ENCODE measurements at places on chromosomes 1 and 21.

DNA sequence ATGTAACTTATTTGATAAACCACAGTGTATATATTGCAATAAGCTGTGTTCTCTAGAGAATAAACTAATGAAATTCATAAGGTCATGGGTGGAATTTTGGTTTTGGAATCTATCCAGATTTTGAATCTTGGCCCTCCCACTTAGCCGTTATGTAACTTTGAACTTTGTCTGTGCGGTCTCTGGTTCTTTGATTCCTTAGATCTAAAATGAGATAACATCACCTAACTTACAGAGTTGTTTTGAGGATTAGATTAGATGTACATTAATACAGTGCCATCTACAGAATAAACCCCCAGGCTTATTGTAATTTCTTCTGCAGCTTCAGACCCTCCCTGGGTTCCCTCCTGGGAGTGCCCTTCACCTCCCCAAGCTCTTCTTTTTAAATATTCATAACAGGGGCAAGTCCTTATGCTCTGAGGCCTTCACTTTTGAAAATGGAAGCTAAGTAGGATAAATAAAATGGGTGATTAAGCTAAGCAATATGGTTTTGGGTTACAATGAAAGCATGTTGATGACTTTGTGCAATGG is 124.3 kb downstream of the ATG4C start:
- DNase-seq, result no peak

DNA sequence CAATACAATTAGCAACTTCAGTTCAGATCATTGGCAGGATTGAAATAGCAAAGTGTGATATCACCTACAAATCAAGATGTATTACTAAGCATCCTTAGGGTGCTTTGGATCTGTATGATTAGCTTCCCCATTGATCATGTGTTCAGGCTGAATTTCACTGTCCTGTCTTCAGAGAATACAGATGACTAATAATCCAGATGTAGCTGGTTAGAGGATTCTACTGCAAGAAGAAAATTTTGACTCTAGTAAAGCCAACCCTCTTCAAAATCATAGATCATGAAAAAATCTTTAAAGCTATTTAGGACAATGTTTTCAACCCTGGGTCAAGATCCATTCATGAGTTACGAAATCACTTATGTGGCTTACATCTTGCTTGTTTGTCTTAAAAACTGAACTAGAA is 184.4 kb downstream of the PTGER3 start:
- DNase-seq, result no peak

- DNase-seq, result no peak
Measured at GRCh38 chr1:45206808-45207623, 611 bp upstream of the ZSWIM5 start.

- DNase-seq, result no peak
Measured at GRCh38 chr1:41645062-41645461, 160.6 kb upstream of the EDN2 start.

GRCh38 chr1:237814319-237814924 is 76.3 kb downstream of the ZP4 start:
- no peak for DNase-seq

- no peak for DNase-seq
Measured at GRCh38 chr1:154422521-154422920, 17.4 kb downstream of the IL6R start.

DNA sequence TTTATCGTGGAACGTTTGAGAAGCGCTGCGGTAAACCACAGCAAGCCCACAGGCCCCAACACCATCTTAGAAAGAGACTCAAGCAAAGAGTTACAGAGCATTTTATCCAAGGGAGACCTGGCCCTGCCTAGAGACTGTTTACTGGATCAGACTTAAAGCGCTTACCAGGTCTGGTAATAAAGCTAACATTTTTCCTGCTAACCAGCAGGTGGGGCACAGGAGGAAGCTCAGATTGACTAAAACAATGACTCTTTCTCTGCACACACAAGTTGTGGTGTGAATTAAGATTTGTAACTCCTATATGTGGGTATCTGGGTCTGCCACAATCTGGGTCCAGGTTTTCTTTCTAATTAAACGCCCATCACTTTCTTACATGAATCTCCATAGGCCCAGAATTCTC is 136.5 kb upstream of the ETS2 start:
- DNase-seq, result no peak

DNA sequence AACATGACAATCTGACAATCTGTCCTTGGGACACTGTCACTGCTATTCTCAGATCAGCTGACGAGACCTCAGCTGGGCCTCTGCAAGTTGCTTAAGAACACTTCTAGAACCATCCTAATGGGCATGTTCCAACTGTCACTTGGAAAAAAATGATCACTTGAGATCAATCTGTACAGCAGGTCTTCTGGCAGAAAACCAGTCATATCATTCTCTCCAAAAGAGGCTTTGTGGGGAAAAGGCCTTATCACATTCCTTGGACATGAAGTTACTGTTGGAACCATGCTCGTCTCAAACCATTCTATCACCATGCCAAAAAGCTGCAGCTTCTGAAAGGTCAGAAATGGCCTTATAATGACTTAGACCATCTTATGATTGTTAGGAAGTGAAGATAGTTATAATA is 744.2 kb downstream of the USP25 start:
- DNase-seq, result no peak

DNA sequence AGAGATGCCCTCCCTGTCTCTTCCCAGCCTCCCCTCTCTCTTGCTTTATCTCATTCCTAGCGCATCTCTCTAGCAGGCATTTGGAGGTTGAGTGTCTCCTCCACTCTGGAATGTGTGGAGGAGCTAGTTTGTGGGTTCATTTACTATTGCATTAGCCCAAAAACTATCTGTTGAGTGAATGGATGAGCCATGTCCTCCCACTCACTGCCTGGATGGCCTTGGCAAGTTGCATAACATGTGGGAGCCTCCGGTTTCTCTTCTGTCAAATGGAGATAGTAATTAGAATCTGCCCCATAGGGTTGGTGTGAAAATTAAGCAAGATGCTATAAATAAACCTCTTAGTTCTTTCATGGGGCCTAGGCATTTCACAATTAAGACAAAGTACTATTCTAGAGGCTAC is 181.8 kb downstream of the KAZN start:
- no peak for DNase-seq

- DNase-seq, result no peak
Measured at GRCh38 chr1:119254067-119254720, 113.7 kb upstream of the WARS2 start.

DNA sequence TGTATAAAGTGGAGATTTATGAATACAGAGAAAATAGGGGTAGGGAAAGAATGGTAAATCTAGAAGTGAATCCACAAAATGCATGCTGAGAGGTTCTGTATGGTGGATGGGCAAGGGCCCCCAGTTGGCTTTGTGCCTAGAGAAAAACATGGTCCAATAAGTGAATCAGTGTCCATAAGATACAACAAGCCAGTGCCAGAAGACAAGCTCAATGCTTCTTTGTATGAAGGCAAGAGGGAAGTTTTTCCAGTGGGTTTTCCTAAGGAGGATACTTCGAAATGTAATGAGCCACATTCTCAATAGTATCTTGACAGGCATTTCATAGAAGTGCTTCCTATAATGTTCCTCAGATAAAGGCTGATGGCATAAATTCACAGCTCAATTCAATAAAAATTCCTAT is 169.4 kb upstream of the HMCN1 start:
- DNase-seq, result no peak

DNA sequence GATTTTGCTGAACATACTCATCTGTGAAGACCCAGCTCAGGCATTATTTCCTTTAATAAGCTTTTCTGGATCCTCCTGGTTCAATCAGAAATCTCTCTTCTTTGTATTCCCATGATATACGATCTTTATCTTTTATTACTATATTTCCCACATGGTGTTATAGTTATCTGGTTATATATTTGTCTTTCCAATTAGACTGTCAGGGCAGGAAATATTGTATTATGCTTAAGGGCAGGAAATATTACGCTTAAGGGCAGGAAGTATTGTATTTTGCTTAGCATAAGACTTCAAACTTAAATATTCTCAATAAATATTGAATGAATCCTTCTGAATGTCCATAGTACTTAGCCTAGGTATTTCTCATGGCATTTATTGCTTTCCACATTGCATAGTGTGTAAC is 122.2 kb downstream of the COQ8A start:
- no peak for DNase-seq

- DNase-seq, result no peak
Measured at GRCh38 chr1:212513586-212513985, 80.9 kb downstream of the NENF start.

DNA sequence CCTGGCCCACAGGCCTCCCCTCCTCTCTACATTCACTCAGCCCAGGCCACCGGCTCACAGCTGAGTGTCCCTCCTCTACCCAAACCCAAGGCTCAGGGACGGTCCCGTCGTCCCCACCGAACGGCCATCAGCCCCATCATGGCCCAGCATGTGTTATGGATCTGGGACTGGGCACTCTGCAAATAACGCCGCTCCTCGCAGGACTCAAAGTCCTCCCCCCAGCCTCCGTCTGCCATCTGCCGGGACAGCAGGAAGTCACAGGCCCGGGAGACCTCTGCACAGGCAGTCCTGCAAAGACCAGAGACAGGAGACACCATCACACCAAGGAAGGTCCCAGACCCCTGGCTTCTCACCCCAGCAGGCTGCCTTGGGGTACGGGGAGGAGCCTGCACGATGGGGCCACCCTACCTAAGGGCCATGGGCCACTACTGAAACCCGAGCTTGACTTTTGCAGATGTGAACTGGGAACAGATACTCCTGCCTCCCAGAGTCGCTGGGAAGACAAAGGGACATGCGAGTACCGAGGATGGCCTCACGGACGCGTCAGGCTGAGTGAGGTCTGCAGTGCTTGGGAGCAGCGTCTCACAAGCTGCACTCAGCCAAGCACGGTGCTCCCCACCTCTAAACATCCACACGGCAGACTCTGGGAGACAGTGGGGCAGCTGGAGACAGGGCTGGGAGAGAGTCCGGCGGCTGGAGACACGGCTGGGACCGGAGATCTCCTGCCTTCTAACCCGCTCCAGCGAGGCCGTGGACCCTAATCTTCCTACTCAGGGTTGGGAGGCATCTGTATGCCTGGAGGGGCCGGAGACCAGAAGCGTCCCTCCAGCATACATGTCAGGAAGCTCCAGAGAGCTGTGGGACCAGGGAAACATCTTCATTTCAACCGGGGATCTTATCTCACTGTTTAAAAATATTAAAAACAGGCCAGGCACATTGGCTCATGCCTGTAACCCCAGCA is 10.4 kb upstream of the SPATC1L start:
- DNase-seq, result no peak

DNA sequence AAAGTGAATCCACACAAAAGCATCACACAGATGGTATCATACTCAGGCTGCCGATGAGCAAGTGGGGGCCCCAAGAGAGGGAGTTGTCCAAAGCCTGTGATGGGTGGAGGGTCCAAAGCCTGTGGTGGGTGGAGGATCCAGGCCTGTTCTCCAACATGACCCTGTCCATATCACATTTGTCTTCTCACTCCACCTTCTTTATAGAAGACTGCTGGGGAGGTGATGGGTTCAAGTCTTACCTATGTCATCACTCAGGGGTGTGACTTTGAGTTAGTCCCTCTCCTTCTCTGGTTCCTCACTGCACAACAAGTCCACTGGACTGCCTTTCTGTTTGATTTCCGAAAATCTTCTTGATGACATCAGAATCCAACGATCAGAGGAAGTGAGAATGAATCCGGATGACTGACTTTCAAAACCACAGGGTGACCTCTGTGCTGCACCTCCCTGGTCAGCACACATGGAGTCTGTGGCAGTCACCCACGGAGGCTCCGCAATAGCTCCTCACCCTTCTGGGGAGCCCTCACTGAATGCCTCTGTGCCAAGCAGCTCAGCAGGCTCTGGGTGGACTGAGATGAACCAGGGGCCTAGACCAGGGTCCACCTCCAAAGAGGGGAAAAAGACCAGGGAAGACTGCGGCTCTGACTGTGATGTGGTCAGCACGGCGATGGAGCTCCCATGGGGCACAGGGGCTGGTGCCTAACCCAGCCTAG is 166.8 kb downstream of the HIVEP3 start:
- DNase-seq, result no peak

- DNase-seq, result no peak
Measured at GRCh38 chr1:198179556-198179981, 22.8 kb downstream of the NEK7 start.

DNA sequence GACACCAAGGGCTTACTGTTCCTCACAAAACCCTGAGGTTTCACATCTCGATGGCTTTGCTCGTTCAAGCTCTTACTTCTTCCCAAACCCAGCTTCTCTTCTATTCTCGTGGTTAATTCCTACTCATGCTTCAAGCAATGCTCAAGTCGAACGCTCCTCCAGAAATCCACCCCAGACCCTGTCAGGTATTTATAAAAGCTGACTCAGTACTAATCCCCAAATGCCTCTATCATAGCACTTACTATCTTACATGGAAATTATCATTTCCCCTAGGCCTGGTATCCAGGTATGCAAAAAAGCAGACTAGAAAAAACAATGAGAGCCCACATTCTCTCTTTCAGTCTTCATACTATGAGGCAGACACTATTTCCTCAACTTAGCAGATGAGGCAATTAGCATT is 6.3 kb downstream of the EBNA1BP2 start:
- no peak for DNase-seq

DNA sequence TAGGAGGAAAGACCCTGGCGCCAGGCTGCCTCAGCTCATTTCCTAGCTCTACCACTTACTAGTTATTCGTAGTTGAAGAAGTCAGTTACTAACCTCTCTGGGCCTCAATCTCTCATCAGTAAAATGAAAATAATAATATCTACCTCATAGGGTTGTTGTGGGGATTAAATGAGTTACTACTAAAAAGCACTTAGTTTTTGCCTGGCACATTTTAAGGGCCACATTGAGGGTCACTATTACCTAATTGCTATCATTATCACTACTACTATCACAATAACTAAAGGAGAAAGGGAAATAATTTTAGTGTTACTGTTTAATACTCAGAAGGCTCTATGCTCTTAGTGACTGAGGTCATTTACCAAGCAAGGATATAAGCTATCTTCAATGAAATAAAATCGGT is 25.0 kb downstream of the TRIT1 start:
- DNase-seq, result no peak

DNA sequence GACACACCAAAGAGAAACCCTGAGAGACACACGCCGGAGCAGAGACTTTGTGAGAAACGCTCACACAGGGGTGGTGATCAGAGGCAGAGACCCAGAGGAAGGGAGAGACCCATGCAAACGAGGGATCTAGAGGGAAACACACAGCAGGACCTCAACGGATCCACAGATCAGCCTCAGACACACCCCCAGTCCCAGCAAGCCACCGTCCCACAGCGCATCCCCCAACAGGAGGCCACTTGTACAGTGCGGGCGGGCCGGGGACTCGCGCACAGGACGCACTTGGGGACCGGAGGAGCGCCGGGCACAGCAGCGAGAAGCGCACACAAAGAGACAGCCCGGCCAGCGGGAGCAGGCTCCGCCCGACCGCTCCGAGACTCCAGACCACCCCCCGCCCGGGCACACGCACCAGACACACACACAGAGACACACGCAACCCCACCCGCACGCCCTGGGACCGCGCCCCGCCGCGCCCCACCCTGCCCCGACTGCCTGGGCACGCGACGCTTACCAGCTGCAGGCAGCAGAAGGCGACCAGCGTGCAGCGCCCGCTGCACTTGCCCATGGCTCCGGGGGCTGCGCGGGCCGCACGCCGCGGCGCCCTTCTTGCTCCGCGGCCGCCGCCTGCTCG is 587 bp downstream of the NKAIN1 start:
- no peak for DNase-seq

All from activated naive CD4-positive, alpha-beta T cell (primary cell).